Hypothalamus (tissue), 51 donors: ENCODE measurements at places on chromosomes 13 and 19.

- no peak for DNase-seq
Observed at GRCh38 chr19:4922530-4923275, 13.4 kb downstream of the UHRF1 start.

- DNase-seq, result no peak
Observed at GRCh38 chr13:95381212-95381527, 79.9 kb upstream of the ABCC4 start.

GRCh38 chr13:114106526-114106925, 25.9 kb downstream of the RASA3 start:
- no peak for DNase-seq

DNA sequence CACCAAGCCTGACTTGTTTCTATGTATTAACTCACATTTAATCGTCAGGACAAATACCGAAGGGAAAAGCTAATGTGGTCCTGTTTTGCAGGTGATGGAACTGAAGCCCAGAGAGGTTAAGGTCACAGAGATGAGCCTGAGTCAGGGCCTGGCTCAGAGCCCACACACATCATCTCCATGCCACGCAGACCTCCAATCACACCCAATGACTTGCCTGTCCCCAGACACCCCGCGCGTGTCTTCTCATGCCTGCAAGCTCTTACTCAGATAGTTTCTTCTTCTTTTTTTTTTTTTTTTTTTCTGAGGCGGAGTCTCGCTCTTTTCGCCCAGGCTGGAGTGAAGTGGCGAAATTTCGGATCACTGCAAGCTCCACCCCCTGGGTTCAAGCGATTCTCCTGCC, 16.4 kb downstream of the SIX5 start:
- DNase-seq, result no peak

DNA sequence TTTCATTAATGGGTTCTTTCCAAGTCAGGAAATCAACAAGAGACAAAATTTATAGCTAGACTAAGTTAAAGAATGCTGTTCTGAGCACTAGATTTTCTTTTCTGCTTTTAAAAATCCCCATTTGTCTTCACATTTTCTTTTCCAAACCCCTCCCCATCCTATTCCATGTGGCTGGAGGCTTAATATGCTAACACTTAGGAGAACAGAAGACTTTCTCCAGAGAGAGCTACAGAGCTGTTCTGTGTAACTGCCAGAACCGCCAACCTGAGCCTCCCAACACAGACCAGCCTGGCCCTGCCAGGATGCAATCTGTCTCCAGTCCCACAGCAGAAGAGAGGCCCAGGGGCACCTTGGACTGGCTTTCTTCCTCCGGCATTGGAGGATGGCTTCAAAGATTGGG, 264.1 kb downstream of the NDFIP2 start:
- no peak for DNase-seq

DNA sequence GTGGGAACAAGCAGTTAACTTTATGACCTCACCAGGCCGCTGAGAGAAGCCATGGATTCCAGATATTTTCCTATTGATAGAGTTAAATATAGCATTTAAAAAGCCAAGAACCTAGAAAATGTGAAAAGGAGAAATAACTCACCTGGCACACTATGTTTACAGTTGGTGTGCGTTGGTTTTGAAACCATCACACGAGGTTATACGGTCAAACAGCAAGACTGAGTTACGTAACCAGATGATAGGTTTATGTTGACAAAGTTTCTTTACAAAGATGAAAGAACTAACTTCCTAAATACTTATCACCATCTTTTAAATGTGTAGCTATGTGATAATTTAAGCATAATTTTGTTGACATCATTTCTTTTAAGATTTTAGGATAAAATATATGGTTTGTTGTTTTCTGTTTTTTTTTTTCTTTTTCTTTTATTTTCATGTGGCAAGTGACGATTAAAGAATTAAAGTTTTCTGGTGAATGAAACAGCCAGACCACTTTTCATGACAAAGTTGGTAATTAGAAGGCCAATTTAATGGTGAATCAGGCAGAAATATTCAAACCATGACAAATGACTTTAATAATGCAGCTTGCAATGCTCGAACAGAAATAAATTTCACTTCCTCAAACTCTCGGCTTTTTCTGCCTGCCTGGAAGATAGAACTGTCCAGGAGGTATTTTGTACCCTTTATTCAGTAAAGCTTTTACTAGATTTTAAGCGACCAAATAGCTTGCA, 339.1 kb upstream of the OBI1 start:
- no peak for DNase-seq
